ENCODE measurements at places on chromosomes 1 and 21.

GRCh38 chr1:89190017-89190416 is 8.7 kb downstream of the GBP4 start:
- DNase-seq: no peak

GRCh38 chr1:207750631-207751305 is 1.1 kb upstream of the CD46 start:
- no peak for DNase-seq

GRCh38 chr1:18091660-18092446 is 15.7 kb upstream of the IGSF21 start:
- DNase-seq: no peak

- DNase-seq: no peak
These were observed 27.9 kb downstream of the S1PR1 start for GRCh38 chr1:101264697-101265096.

- no peak for DNase-seq
These were observed 121.1 kb upstream of the RAVER2 start for GRCh38 chr1:64623750-64624191.

GRCh38 chr1:197706601-197707000 is 68.7 kb downstream of the DENND1B start:
- no peak for DNase-seq

DNA sequence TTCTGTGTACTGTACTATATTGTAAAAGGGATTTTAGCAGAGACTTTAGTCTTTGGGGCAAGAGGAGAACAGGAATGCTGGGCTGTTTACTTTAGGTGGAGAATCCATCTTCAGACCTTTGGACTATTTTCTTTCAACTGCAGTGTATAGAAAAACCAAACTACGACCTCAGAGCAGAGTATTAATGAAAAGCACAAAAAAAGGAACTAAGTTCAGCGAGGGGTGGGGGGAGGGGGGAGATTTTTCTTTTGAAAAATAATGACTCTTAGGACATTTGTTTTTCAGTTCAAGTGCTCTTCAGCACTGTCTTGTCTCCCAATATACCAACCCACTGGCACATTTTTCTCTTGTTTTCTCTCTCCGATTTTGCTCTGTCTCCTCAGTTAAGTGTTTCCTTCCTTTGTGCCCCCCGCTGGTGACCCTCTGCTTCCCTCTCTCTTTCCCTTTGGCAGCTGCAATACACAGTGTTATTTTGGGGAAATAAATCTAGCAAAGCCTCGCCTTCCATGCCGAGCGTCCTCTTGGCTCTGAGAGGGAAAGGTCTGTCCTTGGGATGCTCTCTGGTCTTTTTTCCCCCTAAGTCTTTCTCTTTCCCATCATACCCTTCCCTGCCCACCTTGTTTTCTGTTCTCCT is 44.8 kb downstream of the ACP6 start:
- DNase-seq: no peak

GRCh38 chr1:62723883-62724282 is 35.7 kb upstream of the DOCK7 start:
- DNase-seq: no peak

DNA sequence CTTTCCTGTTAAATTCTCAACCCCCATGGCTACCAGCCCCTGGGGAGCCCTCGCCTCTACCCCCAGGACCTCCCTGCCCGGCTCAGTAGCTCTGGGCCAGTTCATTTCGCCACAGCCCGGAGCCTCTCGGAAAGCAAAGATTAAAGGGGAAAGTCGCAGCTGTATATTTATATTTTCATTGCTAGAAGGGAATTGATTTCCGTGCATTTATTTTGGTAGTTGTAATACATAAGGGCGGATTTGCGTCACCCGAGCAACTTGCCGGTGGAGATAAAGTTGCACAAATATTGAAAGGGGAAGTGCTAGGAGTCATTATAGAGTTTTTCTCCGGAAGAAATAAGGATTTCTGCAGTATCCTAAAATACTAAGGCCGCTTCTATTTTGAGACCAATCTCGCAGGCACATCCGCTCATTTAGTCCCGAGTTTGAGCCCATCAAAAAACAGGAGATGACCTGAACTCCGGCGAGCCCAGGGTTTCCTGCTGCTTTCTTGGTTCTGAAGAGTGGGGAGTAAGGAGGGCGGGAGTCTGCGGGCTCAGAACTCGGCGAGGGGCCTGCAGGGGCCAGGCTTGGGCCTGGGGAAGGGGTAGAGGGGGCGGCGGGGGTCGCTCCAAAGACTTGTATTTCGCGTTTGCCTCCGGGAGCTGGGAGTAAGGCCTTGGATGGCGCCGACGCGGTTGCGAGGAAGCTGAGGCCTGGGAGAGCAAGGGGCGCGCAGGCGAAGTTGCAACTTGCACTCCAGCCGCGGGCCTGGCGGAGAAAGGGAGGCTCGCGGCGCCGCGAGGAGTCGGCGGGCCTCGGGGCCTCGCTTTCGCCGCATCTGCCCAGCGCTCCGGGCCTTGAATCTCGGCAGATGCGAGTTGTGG is 2.5 kb upstream of the HLX start:
- DNase-seq: no peak

Measured in NCI-H1930 (cell line).